Fibroblast of lung (primary cell): ENCODE measurements at places on chromosomes 13 and 19.

GRCh38 chr19:30214651-30215051 lies 157.5 kb upstream of the ZNF536 start:
- DNase-seq: no peak

GRCh38 chr19:3509566-3509989 lies 3.5 kb downstream of the FZR1 start:
- peak; percentile 89 for DNase-seq

- DNase-seq: peak; percentile 90
Measured at GRCh38 chr13:105655046-105655445, 880.4 kb downstream of the EFNB2 start.

- DNase-seq: no peak
Measured at GRCh38 chr13:33263976-33264619, 21.5 kb downstream of the STARD13 start.

DNA sequence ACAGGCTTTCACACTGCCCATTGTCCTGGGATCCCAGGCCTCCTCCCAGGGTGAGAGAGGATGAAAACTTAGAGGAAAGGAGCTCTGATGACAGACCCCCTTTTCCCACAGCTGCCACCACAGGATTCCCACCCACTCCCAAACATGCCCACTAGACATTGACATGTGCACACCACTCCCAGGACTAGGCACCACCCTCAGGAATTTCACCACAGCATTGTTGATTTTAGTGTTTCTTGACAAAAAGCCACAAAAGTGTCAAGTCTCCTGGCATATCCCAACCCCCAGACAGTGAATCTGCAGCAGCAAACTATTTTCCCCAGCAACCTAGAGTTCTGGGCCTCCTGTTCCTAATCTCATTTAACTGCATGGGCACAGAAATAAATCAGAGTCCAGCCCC lies 10.1 kb downstream of the ZNF714 start:
- peak; percentile 6 for DNase-seq

DNA sequence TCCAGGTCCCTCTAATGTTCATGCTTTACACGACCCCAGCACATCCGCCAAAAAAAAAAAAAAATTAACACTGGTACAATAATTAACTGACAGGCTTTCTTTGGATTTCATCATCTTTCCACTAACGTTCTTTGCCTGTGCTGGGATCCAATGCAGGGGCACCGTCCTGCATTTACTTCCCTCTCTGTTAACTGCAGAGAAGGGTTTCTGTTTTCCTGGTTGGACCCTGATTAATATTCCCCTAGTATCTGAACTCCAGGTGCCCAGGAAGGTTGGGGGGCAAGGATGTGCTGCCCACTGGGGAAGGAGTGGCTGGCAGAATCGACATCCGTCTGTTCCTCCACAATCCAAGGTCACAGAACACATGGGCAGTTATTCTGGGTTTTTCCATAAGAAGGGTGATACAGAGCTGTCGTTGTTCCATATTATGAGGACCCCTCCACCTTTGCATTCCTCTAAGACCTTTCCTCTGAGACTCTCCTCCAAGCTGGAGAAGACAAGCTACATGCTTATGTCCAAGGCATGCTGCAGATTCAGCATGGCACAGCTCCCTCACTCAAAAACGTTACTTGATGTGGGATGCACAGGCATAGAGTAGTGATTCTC lies 4.5 kb upstream of the LAIR1 start:
- DNase-seq: no peak

GRCh38 chr13:84399320-84400085 lies 517.2 kb upstream of the SLITRK1 start:
- DNase-seq: peak; percentile 51

- no peak for DNase-seq
Measured at GRCh38 chr13:109431217-109431616, 355.2 kb downstream of the IRS2 start.

GRCh38 chr13:102845630-102846260 lies at the start of gene ERCC5:
Gene ERCC5 (plus strand): TSS chr13:102846032. CDS start chr13:102846267, 235 bp downstream.
- peak; percentile 96 for DNase-seq

DNA sequence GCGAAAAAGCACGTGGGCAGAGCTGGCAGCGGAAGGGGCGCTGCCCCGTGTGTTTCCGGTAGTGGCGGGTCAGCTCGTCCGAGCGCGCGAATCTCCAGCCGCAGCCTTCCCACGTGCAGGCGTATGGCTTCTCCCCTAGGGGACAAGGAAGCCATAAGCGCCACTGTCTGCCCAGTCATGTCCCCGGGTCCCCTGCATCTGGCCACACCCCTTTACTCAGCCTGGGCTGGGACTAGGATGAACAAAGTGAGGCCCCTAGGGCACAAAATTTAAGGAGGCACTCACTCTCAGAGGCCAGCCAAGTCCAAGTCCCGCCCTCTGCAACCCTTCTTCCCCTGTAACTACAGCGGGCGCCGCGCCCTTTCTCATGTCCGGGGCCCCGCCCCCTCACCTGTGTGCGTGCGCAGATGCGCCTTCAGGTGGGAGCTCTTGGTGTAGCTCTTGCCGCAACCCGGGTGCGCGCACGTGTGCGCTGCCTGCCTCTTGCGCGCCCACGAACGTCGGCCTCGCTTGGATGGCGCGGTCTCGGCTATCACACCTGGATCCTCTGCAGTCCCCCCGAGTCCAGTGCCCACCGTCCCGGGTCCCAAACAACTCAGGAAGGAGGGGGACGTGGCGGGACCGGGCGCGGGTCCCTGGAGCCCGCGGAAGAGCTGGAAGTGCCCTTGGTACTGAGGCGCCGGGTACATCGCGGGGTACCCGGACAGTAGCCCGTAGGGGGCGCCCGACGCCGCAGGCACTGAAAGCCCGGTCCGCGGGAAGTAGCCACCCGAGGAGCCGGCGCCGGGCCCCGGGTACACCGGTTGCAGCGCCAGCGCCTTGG lies 1.9 kb downstream of the KLF1 start:
- peak; percentile 46 for DNase-seq

DNA sequence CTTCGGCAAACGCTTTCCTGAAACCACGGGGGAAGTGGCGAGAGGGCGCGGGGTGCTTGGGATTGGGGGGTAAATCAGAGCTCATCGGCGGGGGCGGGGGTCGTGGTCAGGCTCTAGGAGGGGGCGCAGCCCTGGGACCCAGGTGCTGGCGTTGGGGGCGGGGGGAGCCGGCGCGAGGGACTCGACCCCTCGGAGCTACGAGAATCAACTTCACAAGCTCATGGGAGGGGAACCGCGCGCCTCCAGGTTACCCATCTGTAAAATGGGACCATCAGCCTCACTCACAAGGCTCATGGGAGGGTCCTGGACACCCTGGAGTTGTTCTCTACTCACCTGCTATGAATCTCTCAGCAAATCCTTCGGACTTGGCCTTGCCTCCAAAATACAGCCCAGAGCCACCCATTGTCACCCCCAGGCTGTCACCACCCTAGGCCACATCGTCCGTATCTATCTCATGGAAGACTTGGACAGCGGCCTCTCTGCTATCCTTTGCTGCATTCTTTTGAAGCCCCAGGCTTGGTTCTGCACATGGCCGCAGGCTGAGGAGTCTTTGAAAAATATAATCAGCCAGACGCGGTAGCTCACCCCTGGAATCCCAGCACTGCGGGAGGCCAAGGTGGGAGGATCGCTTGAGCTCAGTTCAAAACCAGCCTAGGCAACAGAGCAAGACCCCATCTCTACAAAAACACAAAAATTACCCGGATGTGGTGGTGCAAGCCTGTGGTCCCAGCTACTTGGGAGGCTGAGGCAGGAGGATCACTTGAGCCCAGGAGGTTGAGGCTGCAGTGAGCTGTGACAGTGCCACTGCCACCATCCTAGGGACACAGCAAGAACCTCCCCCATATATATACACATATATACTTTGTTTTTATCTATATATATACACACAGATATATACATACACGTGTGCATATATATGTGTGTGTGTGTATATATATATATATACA lies 939 bp upstream of the RANBP3 start:
- DNase-seq: no peak
